BJ (cell line): ENCODE measurements at places on chromosomes 4 and X.

- no peak for DNase-seq
Observed at GRCh38 chr4:1291996-1292702, 2.5 kb downstream of the MAEA start.

DNA sequence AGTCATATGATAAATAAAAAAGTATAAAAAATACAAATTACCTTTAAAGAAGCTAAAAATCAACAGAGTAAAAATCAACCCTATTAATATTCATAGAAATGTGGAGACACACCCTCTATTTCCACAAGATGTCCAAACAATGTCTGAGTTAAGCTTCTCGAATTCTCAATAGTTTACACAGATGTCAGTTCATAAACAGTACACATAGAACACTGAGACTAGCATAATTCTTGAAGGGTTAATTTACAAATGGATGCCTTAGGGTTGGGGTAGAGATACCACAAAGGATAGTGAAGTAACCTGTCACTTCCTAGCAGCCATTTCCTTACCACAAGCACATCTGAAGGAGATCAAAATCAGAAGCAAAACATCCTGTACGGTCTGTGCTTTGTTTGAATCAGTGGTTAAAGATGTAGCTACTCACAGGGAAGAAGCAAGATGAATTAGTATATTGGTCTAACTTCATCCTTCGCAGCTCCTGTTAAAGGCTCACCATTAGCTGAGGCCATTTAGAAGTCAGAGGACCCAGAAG lies 2393.9 kb downstream of the ARAP2 start:
- peak; percentile 15 for DNase-seq

GRCh38 chr4:182320092-182320491 lies 76.9 kb downstream of the TENM3 start:
- DNase-seq: no peak

DNA sequence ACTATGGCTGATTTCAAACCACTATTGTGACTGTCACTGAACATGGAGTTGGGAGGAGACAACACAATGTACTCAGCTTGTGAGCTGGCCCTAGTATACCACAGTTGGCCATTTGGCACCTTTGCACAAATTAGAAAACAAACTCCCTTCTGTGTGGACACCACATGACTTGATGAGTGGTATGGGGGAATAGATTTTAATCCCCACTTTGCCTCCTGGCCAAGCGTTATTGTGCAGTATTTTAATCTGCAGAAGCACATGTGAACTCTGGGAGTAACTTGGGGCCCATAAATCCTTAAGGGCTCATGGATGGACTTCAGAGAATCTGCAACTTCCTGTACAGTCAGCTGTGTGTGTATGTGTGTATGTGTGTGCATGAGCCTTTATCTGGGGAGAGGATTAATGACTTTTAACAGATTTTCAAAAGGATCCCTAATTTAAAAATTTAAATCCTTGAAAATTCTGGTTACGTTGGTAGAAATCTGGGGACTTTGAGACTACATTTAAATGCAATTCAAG lies 105.0 kb upstream of the PAQR3 start:
- no peak for DNase-seq

DNA sequence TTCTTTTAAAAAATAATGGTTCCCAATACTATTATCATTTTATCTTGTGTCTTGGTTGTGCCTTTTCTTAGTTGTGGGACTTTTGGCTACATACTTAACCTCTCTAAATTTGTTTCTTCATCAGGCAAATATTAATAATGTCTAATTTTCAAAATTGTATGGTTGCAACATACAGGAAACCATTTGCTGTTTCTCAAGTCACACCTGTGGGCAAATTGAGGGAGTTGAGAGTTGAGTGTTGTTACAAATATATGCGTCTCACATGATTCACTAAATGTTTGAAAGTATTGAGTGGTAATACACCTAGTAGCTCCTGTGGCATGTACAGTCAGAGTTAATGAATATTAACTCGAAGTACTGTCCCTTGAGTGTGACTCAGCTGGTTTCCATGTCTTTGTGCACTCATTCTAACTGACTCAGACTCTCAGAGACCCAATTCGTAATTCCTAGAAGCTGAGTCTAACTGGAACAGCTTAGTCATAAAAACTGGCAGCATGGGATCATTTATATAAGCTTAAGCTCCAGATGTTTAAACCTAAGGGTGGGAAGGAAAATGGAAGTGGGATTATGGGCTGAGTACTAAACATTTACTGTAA lies 802.4 kb downstream of the TRIML1 start:
- DNase-seq: peak; percentile 93

GRCh38 chr4:12911750-12912358 lies 572.3 kb downstream of the RAB28 start:
- no peak for DNase-seq

DNA sequence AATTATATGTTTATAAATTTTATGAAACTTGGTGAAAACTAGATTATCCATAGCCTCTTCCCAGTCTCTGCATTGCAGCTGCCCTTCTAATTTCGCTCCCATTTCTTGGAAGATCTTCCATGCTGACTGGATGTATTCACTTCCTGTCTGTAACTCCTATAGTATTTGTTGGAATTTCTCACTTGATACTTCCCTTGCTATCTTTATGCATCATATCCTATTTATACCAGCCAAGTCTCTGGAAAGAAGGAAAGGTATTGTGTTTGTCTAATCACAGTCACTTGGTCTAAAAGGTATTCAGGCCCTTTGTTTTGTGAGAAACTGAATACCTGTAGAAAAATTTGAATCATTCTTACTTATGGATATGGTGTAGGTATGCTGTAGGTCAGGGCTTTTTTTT lies 870.9 kb upstream of the FRG1 start:
- DNase-seq: no peak

DNA sequence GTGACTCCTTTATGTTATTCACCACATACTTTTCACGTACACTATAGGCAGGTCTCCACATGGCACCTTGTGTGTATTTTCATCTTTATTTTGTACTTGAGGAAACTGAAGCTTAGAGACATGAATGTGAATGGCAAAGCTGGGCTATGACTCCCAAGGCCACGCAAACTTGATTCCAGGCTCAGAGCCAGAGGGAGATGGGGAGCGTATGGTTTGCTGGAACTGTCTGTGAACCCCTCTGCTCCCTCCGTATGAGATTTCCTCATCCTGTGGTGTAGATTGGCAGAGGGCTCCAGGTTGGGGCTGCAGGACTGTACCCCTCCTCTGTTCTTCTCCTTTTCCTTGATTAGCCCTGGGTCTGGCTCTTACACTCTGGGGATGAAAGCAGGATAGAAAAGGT lies 16.1 kb upstream of the STARD8 start:
- DNase-seq: no peak

DNA sequence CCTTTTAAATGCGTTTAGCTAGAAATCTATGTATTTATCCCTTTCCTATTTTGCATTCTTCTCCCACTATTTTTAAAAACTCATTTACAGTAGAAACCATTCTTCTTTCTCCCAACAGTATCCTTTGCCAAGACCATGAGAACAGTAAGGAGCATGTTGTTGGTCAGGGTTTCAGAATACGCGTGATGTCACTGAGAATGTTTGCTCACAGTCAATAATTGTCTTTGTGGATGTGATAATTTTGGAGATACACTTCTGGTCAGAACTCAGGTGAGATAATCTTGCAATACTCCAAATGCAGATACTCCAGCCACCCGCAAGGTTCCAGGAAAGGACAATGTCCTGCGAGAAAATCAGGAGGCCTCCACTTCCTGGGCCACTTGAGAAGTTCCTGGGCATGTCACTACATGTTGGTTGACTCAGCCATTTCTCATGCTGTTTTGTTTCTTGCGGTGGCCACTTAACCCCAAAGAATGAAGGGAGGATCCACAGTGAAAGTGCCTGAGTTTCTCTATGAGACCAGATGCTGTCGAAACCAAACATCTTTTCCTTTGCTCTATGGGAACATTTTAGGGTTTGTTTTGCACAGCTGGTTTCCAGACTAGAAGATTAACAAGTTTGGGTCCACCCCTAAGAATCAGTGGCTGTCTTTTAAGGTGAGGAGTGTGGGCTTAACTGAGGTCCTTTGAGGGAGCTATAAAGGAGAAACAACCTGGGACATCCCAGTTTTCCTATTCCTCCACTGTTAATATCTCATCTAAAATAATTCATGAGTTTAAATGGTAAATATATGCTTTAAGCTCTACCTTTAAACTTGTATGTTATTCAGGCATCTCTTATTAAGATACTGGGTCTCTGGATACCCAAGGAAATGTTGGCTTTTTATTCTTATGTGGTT lies 116.0 kb downstream of the SOWAHB start:
- DNase-seq: peak; percentile 98

- DNase-seq: no peak
Observed at GRCh38 chr4:2572866-2573265, 36.4 kb downstream of the FAM193A start.

DNA sequence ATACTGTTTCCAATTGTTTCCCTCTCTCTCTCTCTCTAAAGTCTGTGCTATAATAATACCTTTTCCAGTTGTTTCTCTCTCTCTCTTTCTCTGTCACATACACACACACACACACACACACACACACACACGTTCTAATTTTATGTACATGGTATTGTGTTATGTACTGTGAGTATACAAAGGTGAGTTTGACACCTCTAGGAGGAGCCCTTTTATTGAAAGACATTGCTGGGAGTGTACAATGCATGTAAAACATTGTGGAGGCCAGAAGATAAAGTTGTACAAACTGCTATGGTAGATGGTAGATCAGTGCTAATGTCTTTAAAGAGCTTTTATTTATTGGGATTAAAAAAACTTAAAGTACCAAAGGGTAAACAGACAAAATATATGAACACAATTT lies 53.6 kb downstream of the BLTP1 start:
- DNase-seq: no peak

- no peak for DNase-seq
Observed at GRCh38 chr4:3308691-3309090, 15.9 kb downstream of the RGS12 start.

GRCh38 chrX:57119416-57119815 lies 1.9 kb downstream of the SPIN2B start:
- no peak for DNase-seq

DNA sequence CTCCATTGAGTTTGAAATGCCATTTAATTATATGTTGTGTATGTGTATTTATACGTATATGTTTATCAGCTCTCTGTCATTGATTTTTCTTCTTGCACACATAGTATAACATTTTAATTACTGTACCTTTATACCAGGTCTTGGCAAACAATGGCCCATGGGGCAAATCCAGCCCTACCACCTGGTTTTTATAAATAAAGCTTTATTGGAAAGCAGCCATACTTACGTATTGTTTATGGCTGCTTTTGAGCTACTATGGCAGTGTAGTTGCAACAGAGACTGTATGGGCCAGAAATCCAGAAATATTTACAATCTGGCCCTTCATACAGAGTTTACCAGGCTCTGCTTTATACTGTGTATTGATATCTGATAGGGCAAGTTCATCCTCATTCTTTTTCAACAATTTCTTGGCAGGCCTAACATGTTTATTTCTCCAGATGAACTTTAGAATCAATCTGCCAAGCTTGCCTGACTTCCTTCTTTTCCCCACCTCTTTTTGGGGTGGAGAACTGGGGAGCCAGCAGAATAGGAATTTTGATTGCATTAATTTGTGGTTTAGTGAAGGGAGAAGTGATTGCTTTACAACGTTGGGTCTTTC lies 15.8 kb downstream of the DCUN1D4 start:
- DNase-seq: no peak

DNA sequence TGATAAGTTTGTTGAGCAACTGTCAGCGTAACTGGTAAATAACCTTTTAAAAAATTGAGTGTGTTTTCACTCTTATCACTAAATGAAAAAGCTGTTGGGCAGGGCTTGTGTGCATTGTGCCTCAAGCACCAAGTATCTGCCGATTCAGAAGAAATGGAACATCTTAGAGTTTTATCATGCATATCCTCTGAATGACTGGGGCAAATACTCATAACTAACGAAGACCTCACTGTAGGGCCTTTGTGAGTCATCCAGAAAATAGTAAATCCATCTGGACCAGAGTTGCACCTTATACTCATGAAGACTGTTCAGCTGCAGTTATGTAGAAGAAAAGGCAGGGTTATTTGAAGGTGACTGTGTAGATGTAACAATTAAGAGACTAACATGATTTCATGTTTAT lies 222.1 kb downstream of the CAMK2D start:
- DNase-seq: peak; percentile 25

DNA sequence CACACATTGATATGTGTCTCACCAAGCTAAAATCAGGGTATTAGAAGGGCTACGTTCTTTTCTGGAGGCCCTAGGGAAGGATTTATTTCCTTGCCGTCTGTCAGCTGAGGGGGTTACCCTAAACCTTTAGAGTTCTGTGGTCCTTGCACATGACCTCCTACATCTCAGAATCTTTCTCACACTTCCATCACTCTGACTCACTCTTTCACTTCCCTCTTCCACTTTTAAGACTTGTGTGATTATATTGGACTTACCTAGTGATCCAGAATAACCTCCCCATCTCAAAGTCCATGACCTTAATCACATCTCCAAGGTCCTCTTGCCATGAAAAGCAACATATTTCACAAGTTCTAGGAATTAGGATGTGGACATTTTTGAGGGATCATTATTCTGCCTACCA lies 53.6 kb upstream of the FUNDC1 start:
- no peak for DNase-seq

DNA sequence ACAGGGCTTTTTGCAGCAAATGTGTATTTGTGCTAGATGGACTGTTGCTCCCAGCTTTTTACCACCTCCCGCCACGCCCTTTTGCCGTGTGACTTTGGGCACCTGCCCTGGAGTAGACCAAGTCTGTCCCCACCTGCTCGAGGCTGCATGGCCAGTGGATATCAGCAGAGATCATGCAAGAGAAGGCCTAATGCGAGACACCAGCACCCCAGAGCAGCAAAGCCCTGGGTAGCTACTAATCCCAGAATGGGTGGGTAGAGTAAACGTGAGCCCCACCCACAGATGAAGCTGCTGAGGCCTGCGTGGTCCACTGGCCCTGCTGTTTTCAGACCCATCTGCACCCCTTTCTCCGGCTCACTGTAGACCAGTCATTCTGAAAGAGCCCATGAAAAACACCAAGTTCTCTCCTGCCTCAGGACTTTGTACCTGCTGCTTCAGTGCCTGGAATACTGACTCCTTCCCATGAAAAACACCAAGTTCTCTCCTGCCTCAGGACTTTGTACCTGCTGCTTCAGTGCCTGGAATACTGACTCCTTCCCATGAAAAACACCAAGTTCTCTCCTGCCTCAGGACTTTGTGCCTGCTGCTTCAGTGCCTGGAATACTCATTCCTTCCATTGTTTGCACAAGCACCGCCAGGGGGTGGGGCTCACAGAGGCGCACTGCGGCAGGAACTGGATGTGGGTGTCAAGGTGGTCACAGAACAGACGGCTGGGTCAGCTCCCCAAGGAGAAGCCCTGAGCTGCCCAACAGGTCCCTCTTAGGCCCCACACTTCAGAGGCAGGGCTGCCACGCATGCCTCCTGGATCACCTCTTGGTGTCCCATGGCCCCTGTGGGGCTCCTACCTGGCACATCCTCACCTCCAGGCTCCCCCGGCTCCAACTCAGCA lies 5.1 kb upstream of the TNIP2 start:
- no peak for DNase-seq

- DNase-seq: no peak
Observed at GRCh38 chr4:7194251-7195140, 2.2 kb downstream of the SORCS2 start.

- no peak for DNase-seq
Observed at GRCh38 chr4:54843946-54844345, 186.2 kb downstream of the KIT start.
